NCI-H1417 treated with DMSO at 0.1 percent for 48 hours (cell line): ENCODE measurements at places on chromosomes 3 and 15.

GRCh38 chr3:45929042-45929679 lies 14.1 kb upstream of the CXCR6 start:
- DNase-seq: no peak

GRCh38 chr3:186162221-186162620 lies 53.3 kb upstream of the ETV5 start:
- DNase-seq: no peak

GRCh38 chr3:120275618-120276017 lies 9.4 kb downstream of the GPR156 start:
- no peak for DNase-seq

DNA sequence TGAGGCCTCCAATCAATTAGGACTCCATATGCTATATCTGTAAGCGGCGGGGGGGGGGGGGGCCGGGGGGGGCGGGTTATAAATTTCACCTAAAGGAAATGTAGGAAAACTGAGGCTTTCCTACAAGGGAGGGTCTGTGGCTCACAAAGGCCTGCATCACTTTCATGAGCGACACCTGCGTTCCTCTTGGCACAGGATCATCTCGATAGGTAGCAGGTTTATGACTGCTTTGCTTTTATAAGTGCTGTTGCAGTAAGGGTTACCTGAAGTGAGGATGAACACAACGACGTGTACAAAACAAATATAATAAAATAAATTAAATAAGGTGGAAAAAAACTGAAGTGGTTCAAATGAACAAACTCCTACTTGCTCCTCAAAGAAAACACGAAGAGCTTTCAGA lies 194.3 kb downstream of the FOXP1 start:
- DNase-seq: no peak

GRCh38 chr3:61796088-61796680 lies 234.8 kb downstream of the PTPRG start:
- DNase-seq: no peak

GRCh38 chr3:125512135-125512920 lies 7.7 kb downstream of the SNX4 start:
- no peak for DNase-seq
